ENCODE measurements at places on chromosomes 7 and 10.

- H3K4me1 ChIP-seq: peaks cover 16% of the 10 kb centered on the region
- no peaks in the 10 kb centered on the region for H3K27me3 ChIP-seq
- H3K36me3 ChIP-seq: no peaks in the 10 kb centered on the region
- H3K4me3 ChIP-seq: no peak overlapping the region
Observed at GRCh38 chr10:6400821-6401465, 179.1 kb downstream of the PRKCQ start.

DNA sequence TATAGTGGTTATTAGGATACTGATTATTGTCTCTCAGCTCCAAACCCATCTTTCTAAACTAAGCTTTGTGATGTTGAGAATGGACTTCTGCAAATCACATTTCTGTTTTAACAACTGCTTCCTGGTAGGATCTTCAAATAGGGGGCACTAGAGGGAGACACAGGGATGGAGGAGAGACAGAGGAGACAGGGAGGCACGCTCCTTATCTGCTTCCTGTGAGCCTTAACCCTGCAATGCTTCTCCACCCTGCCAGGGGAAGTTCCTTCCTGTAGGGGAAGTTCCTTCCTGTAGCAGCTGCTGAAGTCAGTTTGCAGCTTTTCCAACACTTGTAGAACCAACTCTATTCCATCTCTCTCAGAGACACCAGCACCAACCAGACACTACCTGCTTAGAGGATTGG lies 847.2 kb downstream of the CCSER2 start:
- no peak overlapping the region for H3K4me3 ChIP-seq
- no peaks in the 10 kb centered on the region for H3K4me1 ChIP-seq
- H3K27ac ChIP-seq: no peak overlapping the region
- no peaks in the 10 kb centered on the region for H3K36me3 ChIP-seq
- H3K27me3 ChIP-seq: no peaks in the 10 kb centered on the region

DNA sequence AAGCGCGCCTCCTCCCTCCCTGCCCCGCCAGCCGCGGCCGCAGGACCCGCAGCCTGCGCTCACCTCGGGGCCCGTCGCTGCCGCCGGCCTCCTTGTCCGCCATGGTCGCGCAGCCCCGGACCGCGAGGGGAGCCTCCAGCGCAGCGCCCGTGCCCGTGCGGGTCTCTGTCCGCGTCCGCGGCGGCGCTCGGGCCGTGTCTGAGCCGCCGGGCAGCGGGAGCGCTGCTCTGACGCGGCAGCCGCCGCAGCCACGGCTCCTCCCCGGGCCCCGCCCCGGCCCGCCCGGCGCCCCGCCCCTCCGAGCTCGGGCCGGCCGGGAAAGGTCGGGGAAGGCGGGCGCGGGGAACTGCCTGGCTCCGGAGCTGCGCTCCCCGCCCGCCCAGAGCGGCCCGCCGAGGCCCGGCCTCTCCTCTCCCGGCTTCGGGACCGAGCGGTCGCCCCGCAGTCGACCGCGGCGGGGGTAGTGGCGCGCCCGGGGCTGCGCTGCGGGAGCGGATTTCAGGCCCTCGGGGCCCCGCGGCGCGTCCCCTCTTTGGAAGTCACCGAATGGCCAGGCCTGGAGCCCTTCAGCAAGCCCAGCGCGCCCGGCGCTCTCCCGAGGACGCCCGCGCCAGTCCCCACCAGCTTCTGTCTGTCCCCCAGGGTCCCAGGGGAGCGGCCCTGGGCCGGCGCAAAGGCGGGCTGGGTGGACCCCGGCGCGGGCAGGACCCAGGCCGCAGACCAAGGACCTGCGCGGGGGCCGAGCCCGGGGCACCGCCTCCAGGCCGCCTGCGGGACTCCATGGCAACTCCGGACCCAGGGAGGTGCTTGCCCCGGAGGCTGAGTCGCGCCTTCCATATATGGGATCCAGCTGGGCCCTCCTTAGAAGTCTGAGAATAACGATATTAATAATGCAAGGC lies at the start of gene HSPA12A:
TSS of gene HSPA12A (minus strand) at position 200 of the 899 bp plus-strand sequence. CDS start at position 103, 97 bp downstream.
- DNase-seq: peak; percentile 89
- H3K4me3 ChIP-seq: peak within 1 kb of the TSS; percentile 70
- peaks cover 19% of the 10 kb centered on the region for H3K27me3 ChIP-seq
- H3K36me3 ChIP-seq: no peaks in the 10 kb centered on the region
- peak within 1 kb of the TSS; percentile 85 for H3K27ac ChIP-seq
- H3K4me1 ChIP-seq: no peaks in the 10 kb centered on the region

DNA sequence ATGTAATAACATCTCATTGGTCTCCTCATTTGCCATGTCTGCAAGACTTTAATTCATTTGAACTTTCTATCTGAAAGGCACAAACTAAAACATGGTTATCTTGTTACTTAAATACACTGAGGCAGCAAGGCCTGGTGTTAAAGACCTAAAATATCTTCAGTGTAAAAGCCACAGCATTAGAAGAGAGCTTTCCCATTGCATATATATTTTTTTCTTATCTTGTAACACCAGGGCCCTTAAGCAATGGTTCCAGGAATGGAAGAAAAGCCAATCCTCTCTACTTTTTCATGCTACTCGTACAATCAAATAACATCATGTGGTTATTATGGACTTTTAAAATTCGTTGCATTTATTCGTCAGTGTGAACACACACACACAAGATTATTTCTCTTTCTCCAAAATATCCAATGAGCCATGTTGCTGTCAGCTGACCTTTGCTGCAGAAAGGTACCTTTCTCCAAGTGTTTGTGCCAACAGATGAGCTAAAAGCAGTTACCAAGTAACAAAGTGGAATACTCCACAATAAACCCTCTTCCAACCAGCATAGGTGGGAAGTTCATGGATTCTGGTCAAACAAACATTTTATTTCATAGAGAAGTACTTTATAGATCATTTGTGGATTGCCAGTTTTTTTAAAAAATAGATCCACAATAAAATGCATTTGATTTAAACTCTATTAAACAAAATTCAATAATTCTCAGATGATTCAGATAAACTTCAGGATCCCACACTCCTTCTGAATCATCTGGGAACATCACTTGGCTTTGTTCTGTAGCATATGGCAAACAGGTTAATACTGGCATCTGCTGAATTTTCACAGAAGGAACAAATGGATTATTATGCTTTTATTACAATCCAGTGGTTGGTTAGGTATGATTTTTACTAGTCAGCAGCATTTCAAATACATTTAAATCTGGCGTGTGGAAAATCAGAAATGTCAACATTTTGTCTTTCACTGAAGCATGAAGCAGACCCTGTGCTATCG lies 63.3 kb upstream of the AGBL3 start:
- H3K27me3 ChIP-seq: no peaks in the 10 kb centered on the region
- no peaks in the 10 kb centered on the region for H3K36me3 ChIP-seq
- no peak overlapping the region for H3K4me3 ChIP-seq
- no peak overlapping the region for H3K27ac ChIP-seq
- H3K4me1 ChIP-seq: no peaks in the 10 kb centered on the region

DNA sequence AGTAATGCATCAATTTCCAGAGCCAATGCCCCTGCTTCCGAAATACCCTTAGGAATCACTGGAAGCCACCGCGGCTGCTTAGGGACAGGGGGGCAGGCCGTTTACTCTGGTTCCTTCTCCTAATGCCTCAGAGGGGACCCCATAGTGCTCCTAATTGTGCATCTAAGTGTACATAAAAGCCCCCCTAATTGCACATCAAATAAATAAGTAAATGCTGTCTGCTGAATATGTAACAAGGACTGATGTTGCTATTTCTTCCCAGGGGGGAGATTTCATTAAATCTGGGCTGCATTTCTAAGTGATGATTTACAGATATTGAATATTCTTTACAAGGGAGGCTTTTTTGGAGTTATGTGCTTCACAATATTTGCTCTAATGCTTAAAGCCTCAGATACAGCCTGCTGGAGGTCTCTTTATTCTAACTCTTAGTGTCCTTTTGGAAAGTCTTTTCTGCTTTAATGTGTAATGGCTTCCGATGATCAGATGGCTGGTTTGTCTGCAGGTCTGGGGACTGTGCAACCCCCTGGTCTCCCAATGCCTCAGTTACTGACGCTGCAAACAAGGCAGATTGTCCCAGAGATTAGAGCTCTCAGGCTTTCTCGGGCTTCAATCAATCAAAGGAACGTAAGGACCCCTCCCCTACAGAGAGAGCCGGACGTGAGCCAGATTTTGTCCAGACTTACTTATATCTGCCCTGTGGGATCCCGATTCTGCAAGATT lies 143.0 kb downstream of the PRPF18 start:
- no peaks in the 10 kb centered on the region for H3K4me1 ChIP-seq
- no peak for DNase-seq
- no peaks in the 10 kb centered on the region for H3K27me3 ChIP-seq
- peak overlapping the region; percentile 45 for H3K27ac ChIP-seq

- peak overlapping the region; percentile 89 for H3K27ac ChIP-seq
- H3K4me3 ChIP-seq: peak overlapping the region; percentile 75
Observed at GRCh38 chr10:23096802-23097549, 1.6 kb downstream of the MSRB2 start.

DNA sequence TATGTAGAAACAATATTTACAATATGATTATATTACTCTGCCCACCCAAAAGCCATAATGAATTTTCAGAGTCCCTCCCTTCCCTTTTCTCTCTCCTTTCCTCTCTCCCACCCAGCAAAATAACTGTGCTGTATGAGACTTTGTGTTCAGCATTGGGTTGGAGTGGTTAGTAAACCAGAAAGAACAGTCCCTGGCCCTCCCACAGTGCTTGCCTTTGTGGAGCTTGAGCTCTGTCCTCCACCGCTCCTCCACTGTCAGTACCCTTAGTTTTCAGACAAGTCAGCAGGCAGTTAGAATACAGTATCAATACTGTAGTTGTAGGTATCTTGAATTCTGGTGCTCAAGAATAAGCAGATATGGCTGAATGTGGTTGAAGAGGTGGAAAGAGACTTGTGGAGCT lies 92.7 kb downstream of the CDK14 start:
- H3K36me3 ChIP-seq: no peaks in the 10 kb centered on the region
- DNase-seq: no peak
- no peak overlapping the region for H3K4me3 ChIP-seq
- H3K4me1 ChIP-seq: no peaks in the 10 kb centered on the region
- no peak overlapping the region for H3K27ac ChIP-seq

DNA sequence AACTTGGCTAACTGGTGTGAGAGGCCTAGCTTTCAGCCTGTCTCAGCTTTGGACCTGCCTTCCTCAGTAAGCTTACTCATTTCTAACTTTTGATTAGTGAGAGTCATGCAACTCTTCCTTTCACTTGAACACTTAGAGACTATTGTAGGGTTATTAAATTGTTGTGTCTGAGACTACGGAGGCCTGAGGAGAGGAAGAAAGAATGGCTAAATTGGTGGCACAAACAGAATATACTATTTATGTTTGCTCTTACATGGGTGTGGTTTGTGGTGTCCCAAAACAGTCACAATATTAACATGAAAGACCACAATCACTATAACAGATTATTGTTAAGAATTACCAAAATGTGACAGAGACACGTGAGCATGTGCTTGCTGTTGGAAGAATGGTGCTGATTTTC lies 82.1 kb downstream of the TRIM24 start:
- no peak overlapping the region for H3K27ac ChIP-seq
- H3K36me3 ChIP-seq: peaks cover 13% of the 10 kb centered on the region
- H3K4me1 ChIP-seq: peaks cover 7% of the 10 kb centered on the region
- DNase-seq: no peak
- H3K27me3 ChIP-seq: no peaks in the 10 kb centered on the region

- no peak overlapping the region for H3K27ac ChIP-seq
- peaks cover 9% of the 10 kb centered on the region for H3K4me1 ChIP-seq
- H3K27me3 ChIP-seq: no peaks in the 10 kb centered on the region
- DNase-seq: peak; percentile 26
- H3K36me3 ChIP-seq: no peaks in the 10 kb centered on the region
Observed at GRCh38 chr7:170551-171363, 21.6 kb upstream of the FAM20C start.

GRCh38 chr7:97272237-97272975 lies 154.9 kb downstream of the SDHAF3 start:
- H3K36me3 ChIP-seq: no peaks in the 10 kb centered on the region
- H3K27me3 ChIP-seq: no peaks in the 10 kb centered on the region
- no peaks in the 10 kb centered on the region for H3K4me1 ChIP-seq
- H3K4me3 ChIP-seq: no peak overlapping the region
- H3K27ac ChIP-seq: no peak overlapping the region
- no peak for DNase-seq

- H3K4me1 ChIP-seq: no peaks in the 10 kb centered on the region
- H3K27ac ChIP-seq: no peak overlapping the region
- no peak overlapping the region for H3K4me3 ChIP-seq
Observed at GRCh38 chr7:16264036-16264819, 157.1 kb downstream of the CRPPA start.

- no peaks in the 10 kb centered on the region for H3K27me3 ChIP-seq
- H3K36me3 ChIP-seq: no peaks in the 10 kb centered on the region
- no peak for DNase-seq
- no peak overlapping the region for H3K4me3 ChIP-seq
- H3K27ac ChIP-seq: no peak overlapping the region
Observed at GRCh38 chr7:121744319-121744718, 128.6 kb upstream of the PTPRZ1 start.

GRCh38 chr7:31108097-31108657 lies 56.1 kb downstream of the ADCYAP1R1 start:
- DNase-seq: no peak
- no peaks in the 10 kb centered on the region for H3K4me1 ChIP-seq
- H3K36me3 ChIP-seq: no peaks in the 10 kb centered on the region

- H3K4me3 ChIP-seq: no peak overlapping the region
- no peaks in the 10 kb centered on the region for H3K36me3 ChIP-seq
- no peak overlapping the region for H3K27ac ChIP-seq
- no peak for DNase-seq
Observed at GRCh38 chr7:40815512-40815911, 680.7 kb downstream of the SUGCT start.

- no peaks in the 10 kb centered on the region for H3K36me3 ChIP-seq
- no peak overlapping the region for H3K4me3 ChIP-seq
- H3K27ac ChIP-seq: no peak overlapping the region
- H3K4me1 ChIP-seq: no peaks in the 10 kb centered on the region
- peak; percentile 61 for DNase-seq
- no peaks in the 10 kb centered on the region for H3K27me3 ChIP-seq
Observed at GRCh38 chr7:30413864-30414263, 64.7 kb downstream of the NOD1 start.

GRCh38 chr10:105844241-105844640 lies 1203.2 kb downstream of the SORCS3 start:
- no peaks in the 10 kb centered on the region for H3K36me3 ChIP-seq
- H3K27ac ChIP-seq: no peak overlapping the region
- no peak for DNase-seq
- no peaks in the 10 kb centered on the region for H3K4me1 ChIP-seq

GRCh38 chr7:112120696-112121217 lies 85.4 kb downstream of the DOCK4 start:
- H3K27me3 ChIP-seq: no peaks in the 10 kb centered on the region
- H3K4me3 ChIP-seq: no peak overlapping the region
- no peaks in the 10 kb centered on the region for H3K36me3 ChIP-seq
- no peak overlapping the region for H3K27ac ChIP-seq
- no peaks in the 10 kb centered on the region for H3K4me1 ChIP-seq

DNA sequence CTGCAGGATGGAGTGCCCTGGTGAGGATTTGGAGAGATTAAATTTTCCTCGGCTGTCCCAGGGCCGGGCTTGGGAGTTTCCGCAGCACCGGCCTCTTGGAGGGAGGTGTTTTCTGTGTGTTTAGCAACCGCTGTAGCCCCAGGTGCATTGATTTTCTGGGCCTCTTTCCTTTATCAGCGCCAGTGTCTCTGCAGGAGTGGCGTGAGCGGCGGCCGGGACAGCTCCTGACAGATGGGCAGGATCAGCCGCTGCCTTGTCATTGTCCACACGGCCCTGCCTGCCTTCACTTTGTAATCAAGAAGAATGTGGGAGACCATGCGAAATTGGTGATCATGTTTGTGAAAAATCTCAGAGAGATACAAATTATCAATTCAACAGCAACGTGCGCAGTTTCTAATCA lies 32.4 kb downstream of the NKX6-2 start:
- H3K27me3 ChIP-seq: no peaks in the 10 kb centered on the region
- H3K36me3 ChIP-seq: peaks cover 19% of the 10 kb centered on the region
- no peak overlapping the region for H3K27ac ChIP-seq

Data from upper lobe of right lung (tissue), 1 donor.